CD14-positive monocyte (primary cell): ENCODE measurements at places on chromosomes 5 and 9. TPM values are rescaled to one million over a fixed set of nuclear protein-coding genes. Genes with fewer than 3 reads are reported as not detected.

Gene FCHO2
- 10.1 TPM for polyA plus RNA-seq

Gene GAS1
- 0.18 TPM for polyA plus RNA-seq

Gene PCDHGB3
- not detected for polyA plus RNA-seq

Gene LCN12
- not detected for polyA plus RNA-seq

Gene HTR4
- polyA plus RNA-seq: not detected

Gene PCDHB6
- not detected in 2 replicates for polyA plus RNA-seq

Gene FOXD4L6
- not detected for polyA plus RNA-seq

DNA sequence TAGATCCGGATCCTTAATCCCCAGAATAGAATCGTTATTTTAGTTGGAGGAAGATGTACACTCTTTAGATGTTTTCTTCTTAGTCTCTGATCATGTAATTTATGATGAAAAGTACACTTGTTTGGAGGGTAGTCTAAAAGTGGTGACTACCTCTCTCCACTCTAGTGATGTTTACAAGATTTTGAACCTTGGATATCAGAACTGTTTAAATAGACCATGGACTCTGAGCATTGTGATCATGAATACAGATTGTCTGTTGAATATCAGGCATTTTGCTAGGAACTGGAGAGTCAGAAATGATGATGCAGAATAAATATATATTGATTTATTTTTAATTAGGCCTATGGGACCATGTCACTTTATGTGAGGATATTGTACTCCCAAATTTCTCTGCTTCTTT, 706.3 kb upstream of the WWC1 start:
- no peak for DNase-seq

GRCh38 chr5:107381189-107381856, 289.4 kb downstream of the EFNA5 start:
- no peak for DNase-seq

- no peak for DNase-seq
These were observed 21.0 kb upstream of the EPB41L4A start for GRCh38 chr5:112440031-112440430.

DNA sequence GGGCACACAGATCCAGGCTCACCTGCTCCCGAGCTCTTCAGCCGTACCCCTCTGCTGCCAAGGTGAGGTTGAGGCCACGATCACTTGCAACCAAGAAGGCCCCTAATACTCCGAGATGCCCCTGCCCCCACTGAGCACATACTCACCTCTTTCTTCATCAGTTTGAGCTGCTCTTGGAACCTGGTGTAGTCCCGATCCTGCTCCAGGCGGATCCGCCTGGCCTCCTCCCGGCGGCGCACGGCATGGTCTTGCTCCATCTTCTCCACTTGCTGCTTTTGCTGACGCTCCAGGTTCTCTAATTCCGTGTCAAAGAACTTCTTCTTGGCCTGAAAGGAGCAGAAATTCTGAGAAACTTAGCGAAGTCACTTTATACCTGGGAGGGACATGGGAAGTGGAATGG, 75.7 kb upstream of the FBXW11 start:
- no peak for DNase-seq

DNA sequence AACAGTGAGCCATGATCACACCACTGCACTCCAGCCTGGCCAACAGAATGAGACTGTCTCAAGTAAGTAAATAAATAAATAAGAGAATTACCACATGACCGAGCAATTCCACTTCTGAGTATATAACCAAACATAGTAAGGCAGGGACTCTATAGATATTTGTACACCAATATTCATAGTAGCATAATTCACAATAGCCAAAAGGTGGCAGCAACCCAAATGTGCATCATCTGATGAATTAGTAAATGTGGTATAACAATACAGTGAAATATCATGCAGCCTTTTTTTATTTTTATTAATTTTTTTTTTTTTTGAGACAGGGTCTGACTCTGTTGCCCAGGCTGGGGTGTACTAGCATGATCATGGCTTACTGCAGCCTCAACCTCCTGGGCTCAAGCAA, 33.1 kb downstream of the ALDH7A1 start:
- no peak for DNase-seq

DNA sequence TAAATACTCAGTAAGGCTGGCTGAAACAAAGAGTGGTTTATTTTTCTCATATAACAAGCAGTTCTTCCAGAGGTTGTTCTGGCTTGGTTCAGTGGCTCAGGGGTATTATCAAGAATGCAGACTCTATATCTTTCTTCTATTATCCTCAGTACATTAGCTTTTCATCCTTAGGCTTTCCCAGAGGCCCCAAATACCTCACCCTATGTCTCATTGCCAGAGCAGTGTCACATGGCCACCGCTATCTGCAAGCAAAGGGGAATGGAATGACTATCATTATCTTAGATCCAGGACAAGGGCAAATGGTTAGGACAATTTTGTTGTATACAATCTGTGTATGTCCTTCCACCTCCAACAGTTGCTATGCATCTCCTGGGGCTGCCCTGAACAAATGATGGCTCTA, 69.0 kb upstream of the SNX2 start:
- DNase-seq: no peak

DNA sequence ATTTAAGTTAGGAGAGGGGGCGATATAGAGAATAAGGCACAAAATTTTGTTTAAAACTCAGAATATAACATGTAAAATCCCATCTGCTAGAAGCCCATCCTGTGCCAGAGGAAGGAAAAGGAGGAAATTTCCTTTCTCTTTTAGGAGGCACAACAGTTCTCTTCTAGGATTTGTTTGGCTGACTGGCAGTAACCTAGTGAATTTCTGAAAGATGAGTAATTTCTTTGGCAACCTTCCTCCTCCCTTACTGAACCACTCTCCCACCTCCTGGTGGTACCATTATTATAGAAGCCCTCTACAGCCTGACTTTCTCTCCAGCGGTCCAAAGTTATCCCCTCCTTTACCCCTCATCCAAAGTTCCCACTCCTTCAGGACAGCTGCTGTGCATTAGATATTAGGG, 18.3 kb downstream of the MOCS2 start:
- DNase-seq: no peak

DNA sequence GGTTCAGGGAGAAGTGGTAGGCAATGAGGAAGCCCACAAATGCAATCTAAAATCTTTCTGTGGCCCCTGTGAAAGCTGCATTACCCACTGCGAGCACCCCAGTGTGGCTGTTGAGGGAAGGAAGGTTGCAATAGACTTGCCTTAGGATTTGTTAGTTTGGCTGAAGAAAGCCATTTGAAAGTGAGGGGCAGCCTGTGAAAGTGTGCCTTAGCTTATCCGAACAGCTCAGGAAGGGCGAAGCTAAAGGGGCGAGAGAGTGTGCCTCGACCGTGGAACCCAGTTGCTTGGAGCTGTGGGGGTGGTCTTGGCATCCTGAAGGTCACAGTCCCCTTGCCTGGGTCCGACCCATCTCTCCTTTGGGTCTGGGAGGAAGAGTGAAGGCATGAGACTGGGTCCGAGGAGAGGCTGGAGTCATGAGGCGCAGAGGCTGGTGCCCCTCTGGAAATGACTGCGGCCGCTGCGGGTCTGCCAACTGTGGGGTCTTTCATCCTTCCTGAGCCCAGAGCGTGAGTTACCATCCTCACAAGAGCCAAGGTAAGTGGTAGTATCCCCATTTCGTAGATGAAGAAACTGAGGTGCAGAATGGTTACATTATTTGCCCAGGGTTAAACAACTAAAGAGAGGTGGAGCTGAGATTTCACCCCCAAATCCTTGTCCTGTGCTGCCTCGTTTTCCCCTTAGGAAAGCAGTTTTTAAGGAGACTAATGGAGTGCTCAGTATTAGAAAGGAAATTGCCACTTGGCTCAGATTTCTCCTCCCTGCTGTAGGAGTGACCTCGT, 24.4 kb downstream of the SLC25A25 start:
- no peak for DNase-seq

DNA sequence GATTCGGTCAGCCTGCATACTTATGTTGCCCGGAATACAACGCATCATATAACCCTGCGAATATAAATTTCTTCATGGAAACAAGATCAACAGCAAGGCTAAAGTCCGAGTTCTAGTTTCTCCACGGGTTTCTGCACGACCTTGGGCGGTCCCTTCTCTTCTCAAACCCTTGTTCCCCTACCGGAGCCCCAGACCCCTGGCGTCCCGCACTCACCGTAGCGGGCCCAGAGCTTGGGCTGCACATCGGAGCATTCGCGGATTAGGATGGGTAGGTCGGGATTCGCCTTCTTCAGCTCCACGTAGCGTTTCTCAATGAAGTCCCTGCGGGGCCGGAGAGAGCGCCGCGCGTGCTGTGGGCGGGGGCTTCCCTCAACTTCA, 399 bp downstream of the NDUFA2 start:
- DNase-seq: no peak

DNA sequence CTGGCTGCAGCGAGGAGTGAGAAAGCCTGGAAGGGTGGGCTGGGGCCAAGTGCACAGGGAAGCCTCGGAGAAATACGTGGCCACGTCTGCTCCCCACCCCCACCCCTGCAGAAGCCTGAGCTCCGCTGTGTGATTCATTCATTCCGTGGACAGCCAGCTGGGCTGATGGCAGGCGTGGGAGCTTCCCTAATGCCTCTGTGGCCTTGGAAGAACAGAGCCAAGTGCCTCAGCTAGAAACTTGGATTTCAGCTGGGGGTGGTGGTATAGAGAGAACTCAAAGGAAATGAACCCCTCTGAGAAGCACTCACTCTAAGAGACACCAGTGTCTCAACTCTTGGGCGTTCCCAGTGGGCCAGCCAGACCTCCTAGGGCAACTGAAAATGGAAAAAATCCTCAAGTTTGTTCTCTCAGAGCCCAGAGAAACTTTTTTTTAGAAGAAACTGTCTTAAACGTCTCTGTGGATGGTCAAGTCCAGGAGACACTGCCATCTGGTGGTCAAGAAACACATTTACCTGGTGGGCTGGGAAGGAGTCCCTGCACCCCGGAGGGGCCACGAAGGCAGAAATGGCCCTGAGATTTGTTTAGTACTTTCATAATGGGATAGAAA, 18.0 kb downstream of the ATOX1 start:
- DNase-seq: peak; percentile 63

DNA sequence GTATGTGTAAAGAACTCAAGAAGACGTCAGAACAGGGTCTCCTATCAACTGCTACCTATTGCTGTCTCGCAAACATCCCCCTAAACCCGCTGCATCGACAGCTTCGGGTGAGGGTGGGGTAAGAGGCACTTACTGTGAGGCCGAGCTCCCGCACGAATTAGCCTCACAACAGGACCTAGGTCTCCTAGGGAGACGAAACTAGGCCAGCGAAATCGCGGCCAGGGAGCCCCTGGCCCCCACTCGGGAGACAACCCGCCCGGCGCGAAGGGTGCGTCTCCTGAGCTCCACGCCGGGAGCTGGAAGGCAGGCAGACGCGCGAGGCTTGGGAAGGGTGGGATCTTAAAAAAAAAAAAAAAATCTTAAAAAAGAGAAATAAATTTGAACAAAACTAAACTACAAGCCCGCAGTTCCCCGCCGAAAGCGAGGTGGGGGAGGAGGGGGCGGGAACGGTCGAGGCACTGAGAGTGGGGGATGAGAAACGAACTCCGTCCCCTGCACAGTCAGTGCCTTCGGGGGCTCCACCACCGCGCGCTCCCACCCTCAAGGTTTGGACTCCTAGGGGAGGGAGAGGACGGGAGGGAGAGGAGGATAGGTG, 33.0 kb upstream of the NFIB start:
- DNase-seq: no peak

DNA sequence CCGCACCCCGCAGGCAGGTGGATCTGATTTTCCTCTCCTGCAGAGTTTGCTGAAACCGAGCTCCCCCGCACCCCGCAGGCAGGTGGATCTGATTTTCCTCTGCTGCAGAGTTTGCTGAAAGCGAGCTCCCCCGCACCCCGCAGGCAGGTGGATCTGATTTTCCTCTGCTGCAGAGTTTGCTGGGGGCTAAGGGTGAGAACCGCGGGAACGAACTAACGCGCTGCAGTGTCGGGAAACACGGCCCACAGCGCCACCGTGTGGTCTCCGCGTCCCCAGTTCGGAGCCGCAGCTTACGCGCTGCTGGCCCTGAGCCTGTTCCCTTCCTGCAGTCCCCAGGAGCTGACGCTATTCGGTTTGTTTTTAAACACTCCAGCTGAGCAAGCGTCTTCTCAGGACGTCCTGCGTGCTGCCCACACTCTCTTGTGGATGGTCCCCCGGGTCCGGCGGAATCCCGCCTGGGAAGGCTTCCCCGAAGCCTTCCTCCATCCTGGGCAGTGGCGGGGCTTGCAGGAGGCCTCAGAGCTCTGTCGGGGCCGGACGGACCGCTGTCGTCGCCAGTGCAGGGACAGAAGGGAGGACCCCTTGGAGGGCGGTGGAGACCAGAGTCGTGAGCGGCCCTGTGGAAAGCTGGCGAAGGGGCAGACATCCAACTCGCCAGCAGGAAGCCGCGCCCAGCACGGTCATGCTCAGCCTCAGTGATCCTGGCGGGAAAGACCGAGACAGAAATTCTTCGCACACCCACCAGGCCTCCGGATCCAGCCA, 121.2 kb upstream of the LPCAT1 start:
- peak; percentile 70 for DNase-seq

DNA sequence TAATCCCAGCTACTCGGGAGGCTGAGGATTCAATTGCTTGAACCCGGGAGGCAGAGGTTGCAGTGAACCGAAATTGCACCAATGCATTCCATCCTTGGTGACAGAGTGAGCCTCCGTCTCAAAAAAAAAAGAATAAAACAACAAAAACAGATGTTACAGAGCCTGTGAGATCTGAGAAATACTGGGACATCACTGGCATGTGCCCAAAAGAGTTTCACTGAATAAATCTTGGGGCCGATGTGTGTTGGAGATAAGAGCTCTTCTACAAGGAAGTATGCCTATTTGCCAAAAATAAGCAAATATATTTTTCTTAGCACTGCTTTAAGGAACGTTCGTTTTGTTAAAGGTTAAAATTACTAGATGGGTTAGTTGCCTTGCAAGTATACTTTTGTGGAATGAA, 55.1 kb downstream of the KIAA1958 start:
- no peak for DNase-seq

GRCh38 chr9:5191985-5192384, 6.5 kb upstream of the INSL6 start:
- no peak for DNase-seq

- DNase-seq: no peak
These were observed 4.3 kb downstream of the PRRC2B start for GRCh38 chr9:131398204-131398603.

GRCh38 chr5:54401515-54401914, 54.0 kb upstream of the HSPB3 start:
- no peak for DNase-seq

- DNase-seq: no peak
These were observed 176.9 kb downstream of the PALM2AKAP2 start for GRCh38 chr9:109956717-109957440.
